ENCODE measurements at places on chromosomes 4 and X.

DNA sequence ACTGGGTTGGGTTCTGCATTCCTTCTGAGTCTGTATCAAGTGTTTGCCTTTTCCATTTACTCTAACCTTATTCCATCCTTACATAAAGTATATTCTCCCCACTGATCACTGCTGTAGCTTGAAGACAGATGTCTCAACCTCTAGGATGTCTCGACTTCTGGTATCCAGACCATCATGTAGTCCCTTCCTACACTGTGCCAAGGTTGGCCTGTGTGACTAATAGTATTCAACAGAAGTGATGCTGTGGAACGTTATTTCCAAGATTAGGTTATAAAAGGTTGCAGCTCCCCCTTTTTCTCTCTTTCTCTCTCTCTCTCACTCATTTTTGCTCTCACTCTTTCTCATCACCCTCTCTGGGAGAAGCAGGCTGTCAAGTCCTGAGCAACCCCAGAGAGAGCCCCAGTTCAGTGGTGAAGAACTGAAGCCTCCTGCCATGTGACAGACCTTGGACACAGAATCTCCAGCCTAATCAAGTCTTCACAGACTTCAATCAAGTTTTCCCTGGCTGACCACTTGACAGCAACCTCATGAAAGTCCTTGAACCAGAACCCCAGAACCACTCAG lies 75.4 kb downstream of the PRDM5 start:
- no peak for DNase-seq

DNA sequence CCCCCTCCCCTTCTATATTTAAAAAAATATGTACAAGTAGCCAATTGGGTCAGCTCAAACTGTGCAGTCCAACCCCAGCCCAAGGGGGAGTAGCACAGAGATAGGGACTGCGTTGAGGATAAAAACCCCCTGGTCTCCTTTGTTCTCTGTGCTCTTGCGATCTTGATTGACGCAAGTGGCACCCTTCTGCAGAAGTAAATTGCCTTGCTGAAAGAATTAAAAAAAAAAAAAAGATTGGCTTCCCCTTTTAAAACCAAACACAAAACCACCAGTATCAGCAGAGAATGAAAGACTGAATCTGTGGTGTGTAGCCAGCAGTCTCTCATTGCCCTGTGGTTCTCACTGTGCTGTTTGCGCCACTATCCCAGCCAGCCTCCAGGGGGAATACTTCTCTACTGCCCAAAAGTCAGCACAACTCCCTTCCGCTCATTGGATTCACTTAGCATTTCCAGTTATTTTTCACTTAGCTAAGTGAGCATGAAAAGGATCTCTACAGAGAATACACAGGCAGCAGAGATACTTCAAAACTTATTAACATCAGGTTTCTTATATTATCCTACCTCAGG lies 29.7 kb downstream of the MANBA start:
- no peak for DNase-seq

DNA sequence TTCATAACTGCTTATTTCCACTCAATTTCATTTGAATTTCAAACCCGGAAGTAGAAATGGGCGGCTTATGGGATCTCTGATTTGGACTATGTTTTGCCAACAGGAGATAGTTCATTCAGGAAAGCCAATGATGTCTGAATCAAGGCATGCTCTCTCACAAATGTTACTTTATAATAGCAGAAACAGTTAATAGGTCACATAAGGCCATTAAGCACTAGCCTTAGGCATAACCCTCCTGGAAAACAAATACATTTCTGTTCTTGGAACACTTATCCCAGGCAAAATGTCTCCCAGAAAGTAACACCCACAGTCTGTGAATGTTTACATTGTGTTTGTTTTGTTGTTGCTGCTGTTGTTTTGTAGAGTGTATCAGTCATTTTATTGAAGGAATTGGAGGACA lies 1347.2 kb upstream of the PCDH7 start:
- DNase-seq: no peak

DNA sequence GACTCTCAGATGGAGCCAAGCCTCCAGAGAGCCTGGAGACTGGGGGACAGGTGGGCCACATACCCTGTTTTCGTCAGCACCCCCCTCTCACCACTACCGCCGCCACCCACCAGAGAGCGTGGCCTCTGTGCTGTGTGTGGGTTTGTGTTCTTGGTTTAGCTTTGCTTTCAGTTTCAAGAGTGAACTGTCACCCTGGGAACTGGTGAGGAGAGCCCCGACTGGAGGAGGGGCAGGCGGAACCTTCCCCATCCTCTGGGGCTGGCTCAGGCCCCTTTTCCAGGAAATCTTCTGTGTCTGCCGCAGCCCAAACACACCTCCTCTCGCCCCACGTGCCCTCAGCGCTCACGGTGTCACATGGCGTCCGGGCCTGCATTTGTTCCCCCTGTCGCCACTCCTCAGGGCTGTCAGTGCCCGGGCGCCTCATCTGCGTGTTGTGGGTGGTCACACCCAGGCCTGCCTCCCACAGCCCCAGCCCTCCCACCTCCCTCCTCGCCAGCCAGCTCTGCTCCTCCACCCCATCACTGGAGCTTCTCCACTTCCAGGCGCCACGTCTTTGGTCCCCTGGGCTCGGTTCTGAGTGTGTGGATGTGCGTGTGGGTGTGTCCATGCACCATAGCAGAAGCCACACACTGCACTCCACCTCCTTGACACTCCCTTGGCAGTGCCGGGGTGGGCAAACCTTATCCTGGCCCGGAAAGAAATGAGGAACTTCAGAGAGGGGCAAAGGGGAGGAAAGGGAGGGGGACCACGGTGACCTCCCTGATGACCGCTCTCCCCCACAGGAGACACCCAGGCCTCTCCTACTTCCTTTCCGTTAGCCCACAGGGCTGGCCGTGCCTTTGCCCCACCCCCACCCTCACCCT lies 27.8 kb downstream of the ELF4 start:
- peak; percentile 61 for DNase-seq

- no peak for DNase-seq
These were observed 68.3 kb upstream of the PGM2 start for GRCh38 chr4:37758226-37758625.

DNA sequence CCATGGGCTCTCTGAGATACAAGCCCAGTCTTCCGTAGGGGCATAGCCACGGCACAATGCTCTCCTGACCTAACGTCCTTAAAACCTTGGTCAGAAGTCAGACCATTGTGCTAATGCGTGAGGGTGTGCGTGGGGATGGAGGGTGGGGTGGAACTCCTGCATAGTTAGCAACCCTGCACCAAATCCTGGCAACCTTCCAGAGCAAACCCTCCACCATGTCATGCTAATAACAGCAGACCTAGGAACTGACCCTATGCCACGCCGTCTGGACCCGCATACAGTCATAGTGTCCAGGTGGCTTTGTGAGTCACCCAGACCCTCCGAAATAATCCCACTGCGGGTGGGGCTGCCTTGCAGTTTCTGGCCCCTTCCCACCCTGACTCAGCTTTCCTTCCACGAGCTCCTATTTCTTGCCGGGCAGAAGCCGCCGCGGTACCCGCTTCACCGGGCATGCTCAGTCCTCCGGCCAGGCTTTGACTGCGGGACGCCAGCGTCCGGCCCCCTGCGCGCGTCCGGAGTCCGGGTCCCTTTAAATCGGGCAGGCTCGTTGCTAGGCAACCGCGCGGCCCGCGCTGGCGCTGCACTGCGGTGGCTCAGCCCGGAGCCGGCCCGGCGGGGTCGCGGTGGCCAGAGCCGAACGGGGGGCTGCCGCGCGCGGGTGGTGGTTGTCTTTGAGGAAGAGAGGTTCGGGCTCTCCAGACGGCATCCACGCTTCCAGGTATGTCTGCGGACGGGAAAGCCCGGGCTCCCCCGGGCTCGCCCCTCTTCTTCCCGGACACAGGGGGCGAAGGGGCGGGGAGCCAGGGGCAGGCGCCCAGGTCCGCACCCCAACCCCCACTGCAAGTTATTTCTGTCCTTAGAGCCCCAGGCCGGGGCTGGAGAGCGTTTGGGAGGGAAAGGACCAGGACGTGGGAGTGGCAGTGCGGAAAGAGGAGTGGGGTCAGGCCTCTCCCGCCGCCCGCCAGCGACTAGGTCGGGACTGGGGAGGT lies at the start of gene CCDC160:
CCDC160 (plus strand) TSS at position 557 of the 989 bp plus-strand sequence. CDS start 7,619 bp downstream, outside the sequence.
- DNase-seq: no peak

DNA sequence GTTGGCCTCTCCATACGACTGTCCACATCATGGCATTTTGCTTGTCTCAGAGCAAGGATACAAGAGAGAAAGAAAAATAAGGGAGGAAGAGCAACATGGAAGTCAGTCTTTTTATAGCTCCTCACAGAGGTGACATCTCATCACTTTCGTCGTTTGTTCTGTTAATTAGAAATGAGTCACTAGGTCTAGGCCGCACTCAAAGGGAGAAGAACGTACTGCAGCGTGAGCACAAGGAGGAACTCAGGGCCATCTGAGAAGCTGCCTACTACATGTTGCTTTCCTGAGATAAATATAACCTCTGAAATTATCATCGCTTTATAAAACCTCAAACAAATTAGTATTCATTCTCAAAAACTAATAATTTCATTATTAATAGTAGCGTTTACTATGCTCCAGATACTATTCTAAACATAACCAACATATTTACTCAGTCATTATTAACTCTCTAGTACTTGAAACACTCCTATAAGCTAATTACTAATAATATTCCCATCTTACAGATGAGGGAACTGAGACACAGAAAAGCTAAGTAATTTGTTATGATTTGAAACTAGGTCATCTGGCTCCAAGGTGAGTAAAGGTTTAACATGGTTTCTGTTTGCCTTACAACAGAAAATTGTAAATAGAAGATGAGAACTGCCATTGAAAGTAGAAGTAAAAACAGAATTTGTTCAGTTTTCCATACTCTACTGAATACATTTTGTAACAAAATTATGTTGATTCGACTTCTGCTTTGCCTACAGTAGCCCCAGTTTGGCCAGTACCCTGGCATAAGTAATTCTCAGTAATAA lies 213.2 kb upstream of the UGT8 start:
- no peak for DNase-seq

DNA sequence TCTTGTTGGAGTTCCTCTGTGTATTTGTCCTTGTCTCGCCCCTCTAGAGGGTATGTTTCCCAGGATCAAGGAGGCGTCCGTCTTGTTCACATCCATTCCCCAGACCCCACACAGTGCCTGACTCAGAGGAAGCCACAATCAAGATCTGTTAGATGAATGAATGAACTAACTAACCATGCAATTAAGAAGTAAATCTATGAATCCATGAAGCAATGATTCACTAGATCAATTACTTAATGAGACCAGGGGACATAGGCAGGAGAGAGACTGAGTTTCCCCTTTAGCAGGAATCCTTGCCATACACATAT lies 11.9 kb downstream of the BLOC1S4 start:
- no peak for DNase-seq

- DNase-seq: no peak
These were observed 19.8 kb upstream of the TMLHE start for GRCh38 chrX:155632431-155633100.

- no peak for DNase-seq
These were observed 467.8 kb downstream of the PCDH7 start for GRCh38 chr4:31187979-31188378.

DNA sequence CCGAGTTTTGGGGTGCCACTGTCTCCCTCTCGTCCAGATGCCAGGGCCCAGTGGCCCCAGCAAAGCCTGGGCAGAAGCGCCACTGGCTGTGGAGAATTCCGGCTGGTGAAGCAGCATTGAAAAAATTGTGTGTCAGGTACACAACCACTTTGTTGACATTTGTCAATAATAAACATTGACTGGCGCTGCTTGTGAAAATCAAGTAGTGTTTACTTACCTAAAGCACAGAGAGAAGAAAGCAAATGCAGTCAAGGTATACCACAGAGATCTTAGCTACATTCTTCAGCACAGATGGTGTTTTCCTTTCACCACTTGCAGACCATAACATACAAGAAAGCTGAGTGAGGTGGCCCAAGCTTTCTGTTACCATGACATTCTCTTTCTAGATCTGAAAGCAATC lies 14.5 kb upstream of the SLC7A11 start:
- DNase-seq: no peak

GRCh38 chr4:113884655-113885054 lies 94.8 kb downstream of the ARSJ start:
- no peak for DNase-seq

GRCh38 chr4:54384563-54384962 lies 155.5 kb downstream of the PDGFRA start:
- DNase-seq: no peak

GRCh38 chr4:5895287-5895686 lies 2.4 kb upstream of the CRMP1 start:
- no peak for DNase-seq

GRCh38 chr4:142373610-142374009 lies 472.5 kb downstream of the INPP4B start:
- no peak for DNase-seq
